Stimulated activated CD8-positive, alpha-beta memory T cell treated with anti-CD3 and anti-CD28 coated beads, Interleukin-4, amount 100 ng/mL, for 4 hours (primary cell): ENCODE measurements at places on chromosomes 3 and 15.

- DNase-seq: no peak
Measured at GRCh38 chr3:111967068-111967467, 11.8 kb upstream of the ABHD10 start.

DNA sequence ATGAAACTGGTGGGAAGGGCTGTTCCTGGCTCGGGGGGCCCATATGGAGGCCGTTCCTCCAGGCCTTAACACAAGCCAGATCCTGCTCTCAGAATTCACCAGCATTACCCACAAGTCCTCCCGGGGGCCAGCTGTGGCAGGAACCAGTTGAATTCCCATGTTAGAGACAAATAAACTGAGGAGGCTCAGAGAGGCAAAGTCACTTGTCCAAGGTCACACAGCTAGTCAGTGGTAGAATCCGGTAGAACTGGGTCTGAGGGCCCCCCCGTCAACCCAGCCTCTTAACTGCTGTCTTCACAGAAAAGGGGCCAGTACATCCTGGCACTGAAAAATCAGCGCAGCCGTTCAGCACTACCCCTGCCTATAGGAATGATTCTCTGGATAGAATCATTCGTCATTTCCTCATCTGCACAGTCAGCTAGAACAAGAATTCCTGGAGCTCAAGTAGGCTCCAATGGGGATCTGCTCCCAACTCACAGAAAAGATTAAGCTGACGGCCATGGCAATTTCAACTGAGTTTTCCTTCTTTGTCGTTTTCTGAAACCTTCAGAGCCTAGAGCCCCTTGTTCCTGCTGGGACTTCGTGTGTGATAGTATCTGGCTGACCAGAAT lies 12.2 kb upstream of the TSEN2 start:
- DNase-seq: no peak

DNA sequence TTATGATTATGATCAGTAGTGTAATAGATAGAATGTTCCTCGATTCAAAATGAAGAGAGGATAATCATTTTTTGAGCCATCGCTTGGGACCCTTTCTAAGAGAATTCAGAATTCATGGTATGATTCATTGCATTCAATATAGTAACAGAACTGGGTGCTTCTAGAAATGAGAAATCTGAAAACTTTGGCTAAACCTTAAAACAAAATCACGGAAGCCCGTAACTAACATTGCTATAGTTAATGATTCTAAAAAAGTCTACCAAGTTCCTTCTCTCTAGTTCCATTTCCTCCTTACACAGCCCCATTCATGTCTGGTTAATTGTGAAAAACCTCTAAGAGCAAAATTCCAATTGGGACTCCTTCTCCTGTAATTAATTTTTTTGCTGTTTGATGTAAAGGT lies 217.1 kb downstream of the GBE1 start:
- DNase-seq: no peak

DNA sequence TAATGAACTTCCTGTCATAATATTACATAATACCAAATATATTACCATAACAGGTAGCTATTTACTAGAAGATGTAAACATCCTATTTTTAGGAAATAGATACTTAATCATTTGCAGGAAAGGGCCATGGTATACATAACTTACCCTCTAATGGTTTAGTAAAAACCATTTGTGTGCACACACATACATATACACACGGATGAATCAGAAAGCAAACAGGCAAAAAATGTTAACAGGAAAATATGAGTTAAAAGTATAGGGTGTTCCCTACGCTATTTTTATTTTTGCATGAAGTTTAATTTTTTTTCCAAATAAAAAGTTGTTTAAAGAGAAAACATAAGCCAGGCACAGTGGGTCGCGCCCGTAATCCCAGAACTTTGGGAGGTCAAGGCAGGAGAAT lies 34.6 kb downstream of the FAM174B start:
- no peak for DNase-seq

DNA sequence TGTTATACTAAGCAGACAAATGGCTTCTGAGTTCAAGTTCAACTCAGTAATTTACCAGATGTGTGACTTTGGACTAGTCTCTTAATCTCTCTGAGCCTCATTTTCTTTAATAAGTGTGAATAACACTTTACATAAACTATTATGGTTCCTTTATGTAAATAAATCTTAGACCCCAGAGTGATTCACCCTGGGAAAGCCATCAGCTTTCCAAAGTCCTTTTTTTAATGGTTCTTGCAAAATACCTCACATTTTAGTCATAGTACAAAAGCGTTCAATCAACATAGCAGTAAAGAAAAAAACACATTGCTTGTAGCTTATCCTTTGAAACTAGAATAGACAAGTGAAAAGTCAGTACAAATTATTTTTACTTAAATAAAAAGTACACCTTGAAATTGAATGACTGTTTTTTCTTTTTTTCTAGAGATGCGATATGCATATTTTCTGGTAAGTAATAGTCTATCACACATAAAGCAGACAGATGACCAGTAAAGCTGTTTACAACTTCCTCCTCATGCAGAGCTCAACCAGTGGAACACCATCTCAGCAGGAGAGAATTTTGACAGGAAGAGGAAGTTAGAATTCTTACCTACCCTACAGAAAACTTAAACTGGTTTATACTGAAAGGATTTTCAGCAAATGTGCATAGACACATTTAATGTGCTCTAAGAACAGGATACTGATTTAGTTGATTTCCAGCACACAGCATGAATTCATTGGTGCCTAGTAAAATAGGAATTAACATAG lies 123.0 kb upstream of the AGBL1 start:
- no peak for DNase-seq

- no peak for DNase-seq
Measured at GRCh38 chr15:101105059-101105891, 146.6 kb downstream of the CHSY1 start.
